ENCODE measurements at places on chromosomes 13 and 19.
A peak's percentile ranks its signal among the peaks of the same experiment; 100 is the strongest.

GRCh38 chr19:31152906-31153305, 196.3 kb downstream of the TSHZ3 start:
- DNase-seq = peak; percentile 38

GRCh38 chr13:64675255-64675892, 2554.8 kb downstream of the PCDH9 start:
- no peak for DNase-seq

DNA sequence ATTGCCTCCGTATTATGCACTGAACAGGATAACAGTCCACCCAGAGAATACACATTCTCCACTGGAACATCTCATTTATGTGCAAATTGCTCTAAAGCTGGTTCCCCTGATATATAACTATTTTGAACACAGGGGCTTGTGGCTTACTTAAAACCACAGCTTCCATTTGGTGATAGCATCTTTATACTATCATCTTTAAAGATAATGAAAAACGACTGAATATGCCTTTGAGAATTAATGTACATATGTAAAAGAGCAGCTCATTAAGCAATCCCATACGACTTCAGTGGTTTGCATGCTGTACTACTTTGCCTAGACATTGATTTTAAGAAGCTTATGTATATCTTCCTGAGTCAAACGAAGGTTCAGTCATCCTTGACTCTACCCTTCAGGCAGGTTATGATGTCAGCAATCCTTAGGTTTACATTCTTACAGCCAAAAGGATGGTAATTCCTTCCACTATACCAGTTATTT, 40.8 kb downstream of the BRD4 start:
- no peak for DNase-seq

DNA sequence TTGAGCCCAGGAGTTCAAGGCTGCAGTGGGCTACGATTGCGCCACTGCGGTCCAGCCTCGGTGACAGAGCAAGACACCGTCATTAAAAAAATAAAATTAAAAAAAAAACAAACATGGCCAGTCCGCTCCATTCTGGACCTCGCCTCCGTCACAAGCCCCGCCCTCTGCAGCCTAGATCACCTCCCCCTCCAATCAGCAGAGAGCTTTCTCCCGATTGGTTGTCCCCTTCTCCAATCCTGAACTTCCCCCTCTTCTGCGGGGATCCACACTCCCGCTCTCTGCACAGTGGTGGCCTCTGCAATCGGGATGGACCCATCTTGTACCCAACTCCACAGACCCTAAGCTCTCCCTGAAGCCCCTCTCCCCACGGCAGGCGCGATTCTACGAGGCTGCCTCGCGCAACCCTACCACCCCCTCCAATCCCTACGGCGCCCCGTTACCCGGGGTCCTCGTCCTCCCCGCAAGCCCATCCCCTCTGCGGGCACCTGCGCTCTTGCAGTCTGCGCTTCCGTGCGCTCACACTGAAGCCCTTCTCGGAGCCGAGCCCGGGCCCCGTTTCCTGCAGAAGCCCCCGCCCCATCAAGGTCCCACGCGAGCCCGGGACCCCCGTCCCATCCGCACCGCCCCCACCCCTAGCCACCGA, 540 bp downstream of the TMEM160 start:
- peak; percentile 89 for DNase-seq

DNA sequence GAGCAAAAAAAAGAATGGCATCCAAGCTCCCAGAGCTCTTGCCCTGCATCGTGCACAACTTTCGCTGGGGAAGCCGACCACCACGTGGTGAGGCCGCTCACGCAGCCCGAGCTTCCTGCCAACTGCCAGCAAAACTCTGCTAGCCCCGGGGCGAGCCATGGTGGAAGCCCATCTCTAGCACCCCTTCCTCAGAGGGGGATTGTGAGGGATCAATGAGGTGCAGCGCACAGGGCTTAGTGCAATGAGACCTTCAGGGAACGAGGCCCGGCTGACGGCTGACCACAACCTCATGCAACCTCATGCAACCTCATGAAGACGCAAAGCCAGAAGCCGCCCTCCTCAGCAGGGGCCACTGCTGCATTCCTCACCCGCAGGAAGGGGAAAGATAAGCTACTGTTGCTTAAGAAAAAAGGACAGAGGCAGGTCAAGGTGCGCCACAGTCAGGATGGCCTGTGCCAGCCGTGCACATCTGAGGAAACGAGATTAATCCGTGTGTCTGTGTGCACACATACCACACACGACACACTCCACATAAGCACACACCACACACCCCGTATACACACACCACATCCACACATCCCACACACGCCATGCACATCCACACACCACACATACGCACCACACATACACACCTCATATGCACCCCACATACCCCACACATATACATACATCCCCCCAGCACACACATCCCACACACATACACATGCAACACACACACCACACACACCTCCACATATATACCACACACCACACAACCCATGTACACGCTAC, 9.6 kb downstream of the HSPBP1 start:
- DNase-seq = no peak

- DNase-seq = no peak
Observed at GRCh38 chr13:75959861-75960481, 323.8 kb downstream of the LMO7 start.

DNA sequence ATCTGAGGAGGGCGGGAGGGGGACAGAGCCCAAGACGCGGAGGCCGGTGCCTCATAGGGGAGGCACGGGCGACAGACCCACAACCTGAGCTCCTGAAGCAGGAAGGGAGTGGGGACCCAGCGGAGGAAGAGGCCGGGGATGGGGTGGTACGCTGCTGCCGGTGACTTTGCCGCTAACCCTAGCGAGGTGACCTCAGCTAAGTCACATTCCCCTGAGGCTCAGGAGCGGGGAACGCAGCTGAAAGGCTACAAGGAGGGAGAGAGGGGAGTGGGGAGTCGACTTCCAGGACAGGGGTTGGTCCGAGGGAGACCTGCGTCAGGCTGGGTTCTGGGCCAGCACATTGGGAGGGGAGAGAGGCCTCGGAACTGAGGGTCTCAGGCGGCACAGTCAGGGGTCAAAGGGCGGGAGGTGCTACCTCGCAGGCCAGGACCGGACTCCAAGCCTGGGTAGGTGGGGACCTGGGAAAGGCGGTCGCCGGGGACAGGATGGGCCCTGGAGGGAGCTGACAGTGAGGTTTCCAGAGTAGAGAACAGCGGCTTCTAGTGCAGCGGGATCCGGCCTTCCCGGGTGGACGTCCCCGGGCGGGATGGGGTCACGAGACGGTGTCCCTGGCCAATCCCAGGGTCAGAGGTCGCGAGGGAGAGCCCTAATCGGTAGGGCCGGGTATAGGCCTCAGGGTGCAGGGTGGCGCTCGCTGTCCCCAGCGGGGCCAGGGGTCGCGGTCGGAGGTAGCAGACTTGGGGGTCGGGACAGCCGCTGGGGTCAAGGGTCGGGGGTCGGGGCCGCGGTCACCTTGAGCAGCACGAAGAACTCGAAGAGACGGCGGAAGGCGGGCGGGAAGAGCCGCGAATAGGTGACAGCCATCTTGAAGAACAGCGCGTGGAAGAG, 699 bp downstream of the TMEM259 start:
- no peak for DNase-seq

- DNase-seq = no peak
Observed at GRCh38 chr19:11284515-11284914, 11.4 kb upstream of the TSPAN16 start.

DNA sequence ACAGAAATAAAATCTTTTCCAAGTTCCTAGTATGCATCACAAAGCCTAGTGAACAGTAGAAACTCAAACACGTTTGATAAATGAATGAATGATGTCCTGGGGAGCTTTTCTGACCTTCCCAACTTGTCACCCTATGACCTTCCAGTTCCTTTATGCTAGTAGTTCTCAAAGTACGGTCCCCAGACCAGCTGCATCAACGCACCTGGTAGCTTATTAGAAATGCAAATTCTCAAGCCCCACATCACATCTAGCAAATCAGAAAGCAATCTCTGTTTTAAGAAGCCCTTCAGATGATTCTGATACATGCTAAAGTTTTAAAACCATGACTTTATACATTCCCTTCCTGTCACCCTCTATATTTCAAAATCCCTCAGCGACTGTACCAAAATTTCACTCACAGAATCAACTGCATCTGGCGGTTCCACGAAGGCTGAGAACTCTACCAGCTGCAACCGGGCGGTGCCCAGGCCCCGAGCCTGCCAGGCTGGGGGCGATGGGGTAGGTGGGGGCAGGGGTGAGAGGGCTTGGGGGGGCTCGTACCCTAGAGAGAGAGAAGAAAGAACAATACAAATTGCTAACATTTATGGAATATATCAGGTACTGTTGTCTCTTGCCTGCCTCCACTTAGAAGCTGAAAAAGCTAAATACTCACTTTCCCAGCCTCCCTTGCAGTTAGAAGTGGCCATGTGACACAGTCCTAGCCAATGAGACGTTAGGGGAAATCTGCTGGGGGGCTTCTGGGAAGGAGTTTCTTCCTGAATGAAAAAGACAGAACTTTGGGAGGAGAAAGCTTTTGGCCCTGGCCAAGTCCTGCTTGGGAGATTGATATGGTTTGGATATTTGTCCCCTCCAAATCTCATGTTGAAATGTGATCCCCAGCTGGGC, 13.3 kb downstream of the CD37 start:
- DNase-seq = no peak

DNA sequence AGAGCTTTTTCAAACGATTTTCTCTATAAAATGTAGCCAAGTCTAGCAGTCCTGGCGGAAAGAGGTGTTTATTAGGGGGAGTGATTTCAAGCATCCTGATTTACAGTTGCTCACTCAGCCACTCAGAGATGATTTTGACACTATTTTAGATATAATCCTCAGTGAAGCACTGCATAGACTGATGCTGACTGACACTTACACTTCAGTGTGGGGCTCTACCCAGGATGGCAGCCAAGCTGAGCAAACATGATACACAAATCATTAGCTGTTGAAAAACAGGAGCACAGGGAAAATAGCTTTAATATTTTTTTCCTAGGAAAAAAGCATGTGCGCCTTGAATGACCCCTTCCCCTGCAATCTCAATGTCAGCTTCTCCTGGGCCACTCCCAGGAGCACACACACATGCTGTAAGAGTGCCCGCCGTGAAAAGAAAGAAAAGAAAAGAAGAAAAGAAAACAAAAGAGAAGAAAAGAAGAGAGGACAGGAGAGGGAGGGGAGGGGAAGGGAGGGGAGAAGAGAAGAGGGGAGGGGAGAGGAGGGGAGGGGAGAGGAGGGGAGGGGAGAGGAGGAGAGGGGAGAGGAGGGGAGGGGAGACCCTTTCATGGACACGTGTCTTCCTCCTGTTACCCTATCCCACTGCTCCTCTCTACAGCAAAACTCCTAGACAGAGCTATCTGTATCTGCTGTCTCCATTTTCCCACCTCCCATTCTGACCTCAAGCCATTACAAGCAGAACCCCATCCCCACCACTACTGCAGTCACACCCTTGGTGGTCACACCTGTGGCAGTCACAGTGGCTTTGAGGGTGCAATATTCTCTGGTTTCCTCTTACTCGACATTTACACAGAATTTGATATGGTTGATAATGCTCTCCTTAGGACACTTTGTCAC, 36.4 kb downstream of the RCBTB2 start:
- DNase-seq = no peak

DNA sequence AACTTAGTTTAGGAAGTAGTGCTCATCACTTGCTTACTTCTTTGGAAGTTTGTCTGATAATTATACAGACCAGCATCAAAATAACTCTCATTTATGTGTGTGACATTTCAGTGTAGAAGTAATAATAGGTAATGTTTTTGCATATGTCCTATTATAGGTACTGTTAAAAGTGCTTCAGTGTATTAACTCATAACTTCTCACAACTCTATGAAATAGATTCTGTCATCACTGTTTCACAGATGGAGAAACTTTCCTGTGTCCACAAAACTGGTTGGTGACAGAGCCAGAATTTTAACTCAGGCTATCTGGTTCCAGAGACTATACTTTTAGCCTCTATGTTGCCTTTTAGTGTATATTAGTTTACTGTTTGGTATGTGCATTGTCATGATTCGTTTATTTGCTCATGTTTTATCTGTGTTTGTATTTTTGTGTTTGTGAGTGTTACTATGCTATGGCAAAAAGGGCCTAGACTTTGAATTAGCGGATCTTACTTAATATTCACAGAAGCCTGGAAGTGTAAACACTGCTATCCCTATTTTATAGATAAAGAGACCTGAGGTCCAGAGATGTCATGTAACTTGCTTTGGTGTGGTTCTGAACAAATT, 12.7 kb downstream of the LPAR6 start:
- no peak for DNase-seq

GRCh38 chr13:103101500-103101899, 35.3 kb upstream of the SLC10A2 start:
- no peak for DNase-seq

All from myocyte (in vitro differentiated cells).